ENCODE measurements at places on chromosomes 16 and 17.

DNA sequence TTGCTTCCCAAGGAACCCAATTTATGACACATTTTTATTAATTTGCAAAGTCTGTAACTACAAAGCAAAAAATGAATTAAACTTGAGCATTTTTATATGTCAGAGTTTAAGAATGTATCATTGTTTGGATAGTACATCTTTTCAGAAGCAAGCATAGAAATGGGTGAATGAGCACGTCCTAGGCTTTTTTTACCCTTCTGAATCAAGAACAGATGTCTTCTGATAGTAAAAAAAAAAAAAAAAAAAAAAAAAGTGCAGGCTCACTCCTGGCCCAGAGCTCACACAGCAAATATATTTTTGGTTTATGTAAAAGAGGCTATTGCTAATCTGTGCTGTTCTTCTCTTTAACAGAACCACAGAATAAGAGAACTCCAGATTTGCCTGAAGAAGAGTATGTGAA lies 6.3 kb downstream of the TERF2IP start:
- DNase-seq, result no peak

DNA sequence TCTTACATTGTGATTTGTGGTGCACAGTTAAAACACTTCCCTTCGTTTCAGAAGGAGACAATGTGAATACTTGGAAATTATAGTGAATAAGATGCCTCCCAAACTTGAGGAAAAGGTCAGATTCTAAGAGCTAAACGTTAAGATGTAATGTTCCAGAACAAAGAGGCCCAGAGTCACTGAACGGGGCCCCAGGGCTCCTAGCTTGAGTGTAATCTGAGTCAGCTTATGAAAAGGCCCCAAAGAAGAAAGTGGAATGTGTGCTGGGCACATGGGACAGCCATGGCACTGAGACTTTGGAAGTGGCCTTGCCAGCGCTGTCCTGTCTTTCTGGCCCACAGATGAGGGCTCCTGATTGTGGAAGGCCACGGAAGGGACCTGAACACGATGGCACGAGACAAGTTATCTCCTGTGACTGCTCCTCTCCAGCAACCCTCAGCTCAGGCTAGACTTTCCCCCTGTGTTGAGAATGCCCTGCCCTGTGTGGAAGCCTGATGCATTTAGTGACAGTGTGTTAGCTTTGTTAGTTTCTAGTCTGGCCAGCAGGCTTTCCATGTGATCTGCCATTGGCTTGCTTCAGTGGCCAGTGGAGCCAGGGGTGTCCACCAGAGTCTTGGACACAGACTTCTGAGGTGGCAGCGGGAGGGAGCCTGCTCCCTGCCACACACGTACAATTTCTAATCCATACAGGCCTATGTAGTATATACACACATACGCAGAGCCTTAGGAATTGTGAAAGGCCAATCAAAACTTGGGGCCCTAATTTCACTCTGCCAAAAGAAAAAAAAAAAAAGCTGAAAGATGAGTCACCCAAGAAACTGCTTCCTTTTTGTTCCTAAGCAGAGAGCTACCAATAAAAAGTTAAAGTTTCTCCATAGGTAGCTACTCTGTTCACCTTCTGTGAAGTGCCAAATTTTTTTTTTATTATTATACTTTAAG lies 13.1 kb downstream of the SPATA33 start:
- DNase-seq, result no peak

- no peak for DNase-seq
These were observed 101.3 kb downstream of the CDK5R1 start for GRCh38 chr17:32588135-32588534.

DNA sequence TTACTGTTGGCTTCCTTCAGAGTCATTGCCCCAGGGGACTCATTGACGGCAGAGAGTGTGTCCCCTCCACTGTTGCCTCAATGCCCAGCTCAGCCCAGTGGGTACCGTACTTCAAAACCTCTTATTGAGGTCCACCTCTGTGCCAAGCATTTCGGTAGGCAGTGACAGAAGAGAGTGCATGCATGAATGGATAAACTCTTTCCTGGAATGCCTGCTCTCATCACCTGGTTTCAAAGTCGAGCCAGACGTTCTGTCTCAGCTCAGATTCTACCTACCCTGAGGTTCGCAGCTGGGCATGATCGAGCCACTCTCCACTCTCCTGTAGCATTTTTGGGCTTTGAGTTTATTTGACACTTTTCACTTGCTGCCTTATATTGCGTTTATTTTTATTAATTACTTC lies 647.0 kb downstream of the MAF start:
- DNase-seq, result no peak

DNA sequence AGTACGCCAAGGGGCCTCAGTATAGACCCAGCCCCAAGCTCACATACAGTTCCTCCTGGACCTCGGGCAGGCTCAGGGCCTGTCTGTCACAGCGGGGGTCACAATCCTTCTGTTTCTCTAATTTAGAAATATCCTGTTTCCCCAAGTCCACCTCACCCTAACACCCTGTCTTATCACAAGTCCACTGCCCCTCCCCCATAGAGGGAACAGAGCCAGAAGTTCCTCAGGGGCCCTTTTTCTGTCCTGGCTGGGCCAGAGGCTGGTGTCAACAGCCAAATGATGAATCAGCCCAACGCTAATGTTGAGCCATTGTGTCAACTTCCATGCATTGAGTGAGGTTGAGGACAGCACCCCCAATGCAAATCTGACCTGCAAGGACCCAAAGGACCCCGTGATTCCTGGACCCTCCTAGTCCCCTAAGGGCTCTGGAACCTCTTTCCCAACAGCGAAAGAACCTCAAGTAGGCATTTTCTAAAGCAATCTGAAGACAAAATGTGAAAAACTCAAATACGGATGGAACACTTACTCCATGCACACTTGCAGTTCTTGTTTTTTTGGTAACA lies 58.6 kb downstream of the PECAM1 start:
- DNase-seq, result peak; percentile 96

GRCh38 chr16:29310852-29311314 lies 95.6 kb downstream of the NPIPB11 start:
- DNase-seq, result no peak

DNA sequence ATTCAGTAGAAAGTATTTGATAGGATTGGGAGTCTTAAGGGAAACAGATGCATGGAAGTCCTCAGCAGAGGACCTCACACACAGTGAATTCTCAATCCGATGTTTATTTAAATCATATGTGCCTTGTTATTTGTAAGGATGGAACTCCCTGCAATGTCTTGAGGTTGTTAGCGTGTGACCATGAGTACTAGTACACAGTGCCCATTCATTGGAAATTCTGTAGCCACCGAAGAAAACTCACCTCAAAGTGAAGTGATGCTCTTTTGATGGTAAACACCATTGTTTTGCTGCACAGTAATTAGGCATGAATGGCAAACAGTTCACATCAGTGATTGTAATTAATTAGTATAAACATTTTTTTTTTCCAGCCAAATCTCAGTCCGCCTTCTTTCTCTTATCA lies 173.6 kb downstream of the MSI2 start:
- no peak for DNase-seq

GRCh38 chr16:19687279-19687678 lies 30.7 kb downstream of the KNOP1 start:
- DNase-seq, result no peak

- DNase-seq, result no peak
These were observed 7.4 kb upstream of the SCIMP start for GRCh38 chr17:5241861-5242671.

DNA sequence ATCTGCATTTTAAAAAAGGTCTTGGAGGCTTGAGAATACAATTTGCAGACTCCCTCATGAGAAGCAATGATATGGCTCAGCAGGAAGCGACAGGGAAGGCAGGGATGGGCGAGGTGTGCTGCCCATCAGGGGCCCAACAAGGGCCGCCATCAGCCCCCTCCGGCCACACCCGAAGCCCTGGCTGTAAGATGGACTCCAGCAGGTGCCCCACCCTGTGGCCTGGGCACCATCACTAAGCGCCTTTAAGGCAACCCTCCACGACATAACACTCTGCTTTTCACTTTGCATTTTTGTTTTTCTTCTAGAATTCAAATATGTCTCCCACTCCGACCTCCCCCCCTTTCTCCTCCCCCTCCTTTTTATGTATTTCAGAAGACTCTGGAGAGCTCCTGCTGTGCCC lies 52.2 kb upstream of the RCVRN start:
- no peak for DNase-seq

GRCh38 chr16:9159839-9160550 lies 68.6 kb downstream of the HAPSTR1 start:
- peak; percentile 45 for DNase-seq

GRCh38 chr17:28133562-28133970 lies 91.1 kb downstream of the NLK start:
- DNase-seq, result no peak

GRCh38 chr17:41642252-41643156 lies 18.1 kb upstream of the KRT17 start:
- DNase-seq, result no peak

DNA sequence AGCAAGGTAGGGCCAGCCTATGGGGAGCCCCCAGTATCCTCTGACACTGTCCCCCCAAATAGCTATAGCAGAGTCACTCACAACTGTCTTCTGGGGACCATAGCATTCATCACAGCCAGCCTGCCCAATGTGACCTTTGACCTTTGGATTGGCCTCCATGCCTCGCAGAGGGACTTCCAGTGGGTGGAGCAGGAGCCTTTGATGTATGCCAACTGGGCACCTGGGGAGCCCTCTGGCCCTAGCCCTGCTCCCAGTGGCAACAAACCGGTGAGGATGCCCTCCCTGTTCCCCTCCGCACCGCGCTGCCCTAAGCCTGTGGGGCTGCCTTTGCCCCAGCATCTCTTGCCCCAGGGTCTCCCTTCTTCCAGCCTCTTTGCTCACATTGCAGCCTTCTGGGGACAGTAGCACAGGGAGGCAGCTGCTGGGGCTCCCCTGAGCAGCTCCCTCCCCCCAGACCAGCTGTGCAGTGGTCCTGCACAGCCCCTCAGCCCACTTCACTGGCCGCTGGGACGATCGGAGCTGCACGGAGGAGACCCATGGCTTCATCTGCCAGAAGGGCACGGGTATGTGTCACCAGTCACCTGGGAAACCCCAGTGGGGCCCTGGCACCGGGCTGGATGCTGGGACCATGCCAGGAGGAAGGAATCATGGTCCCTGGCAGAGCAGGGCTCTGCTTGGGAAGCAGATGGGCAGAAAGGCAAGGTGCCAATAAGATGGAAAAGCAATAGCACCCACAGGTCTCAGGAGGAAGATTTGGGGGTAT lies 61.1 kb downstream of the MRC2 start:
- DNase-seq, result no peak

DNA sequence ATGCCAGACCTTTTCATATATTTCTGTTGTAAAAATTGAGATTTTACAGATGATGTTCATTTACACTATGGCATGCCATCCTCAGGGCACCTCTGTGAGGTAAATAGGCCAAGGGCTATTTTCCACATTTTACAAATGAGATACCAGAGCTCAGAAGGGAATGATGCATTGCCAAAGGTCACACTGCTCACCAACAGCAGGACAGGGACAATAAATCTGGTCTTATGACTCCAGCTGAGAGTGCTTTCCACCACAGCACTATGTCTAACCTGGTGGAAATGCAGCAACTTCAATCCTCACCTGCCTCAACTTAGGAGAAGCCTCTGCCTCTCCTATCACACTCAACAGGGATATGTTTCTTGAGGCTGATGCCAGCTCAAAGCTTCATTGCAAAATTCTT lies 40.6 kb downstream of the GRIN2A start:
- DNase-seq, result no peak

GRCh38 chr17:77210331-77210730 lies 69.6 kb downstream of the SEC14L1 start:
- no peak for DNase-seq

GRCh38 chr17:81535007-81535328 lies 6.8 kb downstream of the FSCN2 start:
- no peak for DNase-seq

DNA sequence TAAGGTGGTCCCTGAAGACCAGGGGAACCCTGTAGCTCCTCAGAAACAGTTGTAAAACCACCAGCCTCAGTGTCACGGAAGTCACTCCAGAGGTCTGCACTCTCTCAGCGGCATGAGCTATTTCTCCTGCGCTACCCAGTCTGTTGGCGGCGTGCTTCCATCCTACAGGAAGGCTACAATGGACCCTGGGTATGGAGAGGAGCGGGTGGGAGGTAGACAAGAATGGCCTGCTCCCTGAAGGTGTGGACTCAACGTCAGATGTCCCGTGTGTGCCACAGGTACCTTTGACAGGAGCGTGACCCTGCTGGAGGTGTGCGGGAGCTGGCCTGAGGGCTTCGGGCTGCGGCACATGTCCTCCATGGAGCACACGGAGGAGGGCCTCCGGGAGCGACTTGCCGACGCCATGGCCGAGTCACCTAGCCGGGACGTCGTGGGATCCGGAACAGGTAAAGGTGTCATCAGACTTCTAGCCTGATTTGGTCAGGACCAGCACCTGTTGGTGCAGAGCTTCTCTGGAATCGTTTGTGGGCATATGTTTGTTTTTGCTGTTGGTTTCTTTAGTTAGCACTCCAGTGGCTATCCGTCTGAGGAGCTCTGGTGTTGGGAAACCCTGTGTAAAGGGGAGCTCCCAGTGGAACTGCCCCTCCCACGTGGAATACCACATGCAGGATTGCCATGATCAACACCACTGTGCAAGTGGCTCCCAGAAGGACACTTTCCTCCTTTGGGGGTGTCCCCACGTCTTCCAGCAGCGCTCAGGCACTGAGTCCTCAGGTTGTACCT lies 31.4 kb upstream of the TBX2 start:
- no peak for DNase-seq

DNA sequence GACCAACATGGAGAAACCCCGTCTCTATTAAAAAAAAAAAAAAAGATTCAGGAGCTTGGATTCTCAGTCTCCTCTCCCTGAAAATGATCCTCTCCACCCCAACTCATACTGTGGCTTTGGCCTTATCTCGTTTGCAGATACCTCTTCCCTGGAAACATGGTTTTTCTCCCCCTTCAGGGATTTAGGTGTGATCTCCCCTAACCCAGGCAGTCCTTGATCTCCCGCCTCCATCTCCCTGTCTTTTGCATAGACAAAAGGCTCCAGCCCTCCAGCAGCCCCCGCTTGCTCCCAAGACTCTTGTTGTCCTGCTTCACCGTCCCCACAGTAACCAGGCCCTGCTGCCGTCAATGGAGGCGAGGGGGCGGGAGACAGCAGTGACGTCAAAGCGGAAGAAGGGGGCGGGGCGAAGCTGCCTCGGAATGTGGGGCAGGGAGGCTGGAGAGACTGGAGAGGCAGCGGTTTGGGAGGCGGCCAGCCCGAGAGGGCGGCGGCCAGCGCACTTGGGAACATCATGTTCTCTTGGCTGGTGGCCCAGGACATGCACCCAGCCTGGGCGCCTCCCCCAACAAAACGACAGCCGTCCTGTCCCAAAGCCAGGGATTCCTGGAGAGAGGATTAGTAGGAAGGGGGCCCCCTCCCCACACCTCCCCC lies 1.9 kb upstream of the PER1 start:
- peak; percentile 99 for DNase-seq

DNA sequence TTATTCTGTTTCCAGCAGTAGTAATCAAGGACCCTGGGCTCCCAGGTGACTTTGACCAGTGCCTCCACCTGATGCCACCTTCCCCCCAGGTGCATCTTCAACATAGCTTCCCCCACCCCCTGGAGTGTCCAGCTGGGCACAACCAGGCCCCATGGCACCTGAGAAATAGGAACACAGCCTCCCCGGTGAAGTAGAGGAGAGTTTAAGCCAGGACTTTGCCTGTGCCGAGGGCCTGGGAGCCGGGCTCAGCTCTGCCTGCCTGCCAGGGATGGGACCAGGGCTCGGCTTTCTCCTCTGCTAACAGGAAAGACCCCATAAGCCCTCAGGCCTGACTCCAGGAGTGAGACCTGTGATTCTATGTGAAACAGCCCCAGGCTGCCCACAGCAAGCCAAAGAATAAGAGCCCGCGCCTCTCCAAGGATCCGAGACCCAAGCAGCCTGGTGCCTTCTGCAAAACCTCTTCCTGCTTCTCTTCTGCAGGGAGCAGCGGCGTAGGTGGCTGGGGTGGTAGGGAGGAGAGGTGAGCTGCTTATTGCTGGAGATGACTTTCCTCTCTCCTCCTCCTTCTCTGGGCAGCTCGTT lies 16.4 kb upstream of the RBFOX3 start:
- DNase-seq, result no peak
